ENCODE measurements at places on chromosomes 1 and 21. TPM values are rescaled to one million over a fixed set of nuclear protein-coding genes. Genes with fewer than 3 reads are reported as not detected.

DNA sequence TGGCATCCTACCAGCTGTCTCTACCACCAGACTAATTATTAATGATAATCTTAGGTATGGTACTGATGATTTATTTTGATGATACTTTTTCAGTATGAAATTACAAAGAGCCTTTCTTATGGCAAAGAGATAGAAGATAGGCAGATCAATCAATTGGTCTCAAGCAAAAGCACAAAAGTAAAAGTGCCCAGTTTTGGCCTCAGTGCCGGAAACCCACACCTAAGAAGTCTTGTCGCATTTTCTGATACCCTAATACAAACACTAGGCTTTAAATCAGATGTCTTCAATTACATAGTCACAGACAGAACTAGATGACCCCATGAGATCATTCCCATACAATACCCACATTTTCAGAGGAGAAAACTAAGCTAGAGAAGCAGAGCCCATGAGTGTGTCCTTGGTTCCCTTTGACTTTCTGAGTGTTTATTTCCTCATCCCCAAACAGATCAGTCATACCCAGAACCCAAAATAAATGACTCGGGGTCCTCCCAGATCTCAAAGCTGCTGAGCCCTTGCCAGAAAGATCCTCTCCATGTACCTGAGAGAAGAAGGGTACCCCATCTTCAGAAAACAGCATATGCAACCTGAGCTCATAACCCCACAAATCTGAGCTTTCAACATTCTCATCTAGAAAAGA, 7.7 kb downstream of the ITPKB start:
- DNase-seq: no peak

Gene GPR137B
- polyA plus RNA-seq: 7.8 TPM

Gene CDC42SE1
- polyA plus RNA-seq: 59.6 TPM

DNA sequence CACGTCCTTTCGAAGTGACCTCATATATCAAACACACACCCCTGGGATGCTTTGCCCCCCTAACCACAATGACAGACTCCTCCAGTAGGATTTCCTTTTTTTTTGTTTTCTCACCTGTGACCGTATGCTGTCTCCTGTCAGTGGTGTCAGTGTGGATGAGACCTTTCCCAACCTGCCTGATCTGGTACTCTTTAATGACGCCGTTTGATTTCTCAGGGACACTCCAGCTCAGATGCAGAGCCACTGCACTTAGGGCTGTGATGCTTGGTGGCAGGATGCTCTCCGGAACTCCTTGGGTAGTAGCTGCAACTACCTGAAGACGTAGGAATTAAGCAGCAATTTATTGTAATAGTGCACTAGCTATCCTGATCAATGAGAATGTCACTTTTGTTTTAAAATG, 212.6 kb downstream of the KCTD3 start:
- no peak for DNase-seq

GRCh38 chr1:161285521-161285920, 24.2 kb downstream of the MPZ start:
- DNase-seq: no peak

DNA sequence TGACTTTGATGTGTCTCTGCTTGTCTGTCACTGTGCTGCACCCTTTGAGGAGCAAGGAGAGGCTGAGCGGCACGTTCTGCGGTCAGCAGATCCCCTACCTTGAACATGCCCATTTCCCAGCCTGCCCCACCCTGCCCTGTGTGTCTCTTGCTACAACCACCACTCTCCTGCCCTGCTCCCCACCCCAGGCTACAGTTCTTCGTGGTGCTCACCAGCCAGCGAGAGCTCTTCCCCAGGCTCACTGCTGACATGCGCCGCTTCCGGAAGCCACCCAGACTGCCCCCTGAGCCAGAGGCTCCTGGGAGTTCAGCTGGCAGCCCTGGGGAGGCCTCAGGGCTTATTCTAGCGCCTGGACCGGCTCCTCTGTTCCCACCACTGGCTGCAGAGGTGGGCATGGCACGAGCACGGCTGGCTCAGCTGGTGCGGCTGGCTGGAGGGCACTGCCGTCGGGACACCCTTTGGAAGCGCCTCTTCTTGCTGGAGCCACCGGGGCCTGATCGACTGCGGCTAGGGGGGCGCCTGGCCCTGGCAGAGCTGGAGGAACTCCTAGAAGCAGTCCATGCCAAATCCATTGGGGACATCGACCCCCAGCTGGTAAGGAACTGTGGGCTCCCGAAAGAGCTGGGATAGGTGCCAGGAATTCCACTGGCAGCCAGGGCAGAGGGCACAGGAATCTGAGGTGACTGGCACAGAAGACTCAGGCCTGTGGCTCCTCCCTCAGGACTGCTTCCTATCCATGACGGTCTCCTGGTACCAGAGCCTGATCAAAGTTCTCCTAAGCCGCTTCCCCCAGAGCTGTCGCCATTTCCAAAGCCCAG, 5.6 kb downstream of the HYI start:
- DNase-seq: no peak

Gene CD48
- not detected for polyA plus RNA-seq

Gene NBPF1
- polyA plus RNA-seq: 21.1 TPM

GRCh38 chr1:100607628-100608240, 69.8 kb downstream of the GPR88 start:
- no peak for DNase-seq

Gene SMIM1
- polyA plus RNA-seq: 5.1 TPM

Gene CFHR3
- not detected for polyA plus RNA-seq

DNA sequence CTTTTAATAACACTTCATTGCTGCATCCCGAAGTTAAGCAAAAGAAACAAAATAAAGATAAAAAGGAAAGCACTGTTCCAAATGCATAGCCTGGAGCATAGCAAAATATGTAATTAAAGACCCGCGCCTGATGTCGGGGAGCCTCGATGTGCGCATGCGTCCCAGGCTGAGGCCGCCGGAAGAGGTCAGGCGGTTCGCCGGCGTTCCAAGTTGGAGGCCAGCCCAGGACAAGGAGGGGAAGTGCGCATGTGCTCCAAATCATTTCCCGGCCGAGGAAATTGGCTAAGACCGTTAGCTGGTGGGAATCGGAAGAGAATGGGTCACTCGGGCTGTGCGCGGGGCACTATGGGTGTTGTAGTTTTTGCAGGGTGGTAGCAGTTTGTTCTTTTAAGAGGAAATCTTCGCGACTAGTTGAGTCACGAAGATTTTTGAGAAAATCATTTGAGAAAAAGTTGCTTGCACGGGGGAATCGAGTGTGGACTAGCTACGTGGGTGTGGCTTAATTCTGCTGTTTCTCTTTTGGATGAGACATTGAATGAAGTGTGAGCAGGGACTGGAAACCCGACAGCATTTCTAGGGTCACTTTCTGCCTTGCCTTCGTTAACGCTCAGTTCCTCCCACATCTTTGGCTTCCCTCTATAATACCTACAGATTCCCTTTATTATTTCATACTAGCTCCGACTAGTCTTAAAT, 31.0 kb upstream of the CD1D start:
- DNase-seq: peak; percentile 98

GRCh38 chr1:3922851-3923250, 22.8 kb upstream of the C1orf174 start:
- no peak for DNase-seq

- no peak for DNase-seq
Measured at GRCh38 chr1:7629465-7630195, 141.5 kb upstream of the VAMP3 start.

Gene AMY1B
- not detected for polyA plus RNA-seq

Gene COL9A2
- 0.69 TPM for polyA plus RNA-seq

- DNase-seq: no peak
Measured at GRCh38 chr1:82503822-82504221, 703.1 kb downstream of the ADGRL2 start.

Gene BRWD1
- 4.7 TPM for polyA plus RNA-seq

Data from endothelial cell of umbilical vein (primary cell).